ENCODE measurements at places on chromosomes 2 and 18.

DNA sequence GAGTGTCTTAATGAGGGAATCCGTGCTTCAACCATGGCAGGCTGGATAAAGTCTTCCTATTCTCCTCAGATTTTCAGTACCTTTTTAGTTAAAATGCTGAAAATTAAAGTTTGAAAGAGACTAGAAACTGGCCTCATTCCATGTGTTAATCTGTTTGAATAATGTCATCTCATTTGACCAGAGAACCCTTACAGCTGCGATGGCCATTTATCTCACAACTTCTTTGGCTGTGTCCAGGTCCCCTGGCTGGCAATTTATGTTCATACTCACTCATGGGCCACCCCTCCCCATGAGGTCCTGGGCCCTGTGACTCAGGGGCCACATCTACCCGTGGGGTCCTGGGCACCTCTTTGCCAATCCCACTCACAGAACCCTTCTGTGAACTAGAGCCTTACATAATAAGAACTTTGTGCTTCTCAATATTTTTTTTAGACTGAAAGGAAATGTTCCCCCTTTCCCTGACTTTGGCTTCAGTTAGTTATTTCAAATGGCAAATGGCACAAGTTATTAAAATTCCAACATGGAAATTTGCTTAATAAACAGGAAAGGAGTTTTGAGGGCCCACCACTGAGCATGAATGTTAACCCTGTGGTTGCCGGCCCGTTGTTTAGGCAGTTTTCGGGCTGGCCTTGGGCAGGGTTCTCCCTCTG is 134.6 kb downstream of the UXS1 start:
- no peak for DNase-seq

DNA sequence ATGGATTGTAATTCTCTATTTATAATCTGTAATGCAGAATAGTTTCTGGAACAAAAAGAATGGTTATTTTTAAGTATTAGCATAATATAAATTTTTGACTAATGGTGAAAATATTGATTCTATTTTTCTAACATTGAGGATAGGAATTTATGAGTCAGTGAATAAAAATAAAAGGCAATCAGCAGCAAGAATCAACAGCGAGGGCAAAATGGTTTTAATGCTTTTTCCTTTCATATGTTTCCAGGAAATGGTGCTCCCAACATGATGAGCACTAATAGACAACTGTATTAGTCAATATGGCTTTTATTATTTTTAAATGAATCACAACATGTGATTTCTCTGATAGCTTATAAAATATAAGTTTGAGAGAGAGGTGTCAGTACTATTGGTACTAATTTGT is 90.7 kb upstream of the TFPI start:
- no peak for DNase-seq

DNA sequence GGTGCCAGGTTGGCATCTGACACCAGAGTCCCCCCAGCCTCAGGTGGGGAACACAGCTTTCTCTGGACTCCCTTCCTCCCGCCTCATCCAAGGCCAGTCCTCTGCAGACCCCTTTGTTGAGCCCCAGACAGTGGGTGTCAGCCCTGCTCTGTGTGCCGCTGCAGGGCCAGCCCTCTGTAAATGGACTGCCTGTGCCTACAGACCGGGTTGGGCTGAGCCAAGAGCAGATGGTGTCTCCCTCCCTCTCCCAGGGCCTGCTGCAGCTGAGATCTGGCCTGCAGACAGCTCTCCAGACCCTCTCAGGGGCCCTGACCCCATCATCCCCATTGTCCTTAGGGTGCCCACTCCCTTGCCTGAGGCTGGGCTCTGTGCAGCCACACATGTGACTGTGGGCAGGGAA is 160.8 kb downstream of the KLHL29 start:
- peak; percentile 12 for DNase-seq

DNA sequence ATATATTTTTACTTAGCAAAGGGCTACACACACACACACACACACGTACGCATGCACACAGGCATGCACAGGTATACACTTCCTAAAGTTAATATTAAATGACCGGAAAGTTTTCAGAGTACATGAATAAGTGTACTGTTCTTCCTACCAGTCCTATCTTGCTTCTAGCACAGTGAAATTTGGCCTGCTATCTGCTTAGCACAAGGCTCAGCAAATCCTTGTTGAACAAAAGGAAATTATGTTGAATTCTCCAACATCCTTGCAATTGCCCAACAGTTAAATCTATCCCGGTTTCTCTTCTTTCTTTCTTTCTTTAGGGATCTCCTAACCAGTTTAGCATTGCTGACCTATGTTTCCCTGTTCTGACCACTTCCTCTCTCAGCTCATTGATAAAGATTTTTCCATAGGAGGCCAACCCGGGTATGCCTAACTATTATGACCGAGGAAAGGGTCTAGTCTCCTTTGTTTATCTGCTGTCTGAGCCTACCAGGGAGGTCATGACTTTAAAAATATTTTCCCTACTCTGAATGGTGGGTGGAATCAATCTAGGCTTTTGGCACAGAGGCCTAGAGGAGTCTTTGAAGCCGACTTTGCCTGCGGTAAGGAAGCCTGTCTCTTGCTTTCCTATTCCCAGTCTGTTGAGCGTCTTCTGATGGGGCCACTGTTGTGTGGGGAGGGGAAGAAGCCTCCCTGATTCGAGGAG is 400.7 kb downstream of the HRH4 start:
- no peak for DNase-seq

GRCh38 chr2:237060534-237061312 is 25.0 kb upstream of the COPS8 start:
- peak; percentile 29 for DNase-seq

DNA sequence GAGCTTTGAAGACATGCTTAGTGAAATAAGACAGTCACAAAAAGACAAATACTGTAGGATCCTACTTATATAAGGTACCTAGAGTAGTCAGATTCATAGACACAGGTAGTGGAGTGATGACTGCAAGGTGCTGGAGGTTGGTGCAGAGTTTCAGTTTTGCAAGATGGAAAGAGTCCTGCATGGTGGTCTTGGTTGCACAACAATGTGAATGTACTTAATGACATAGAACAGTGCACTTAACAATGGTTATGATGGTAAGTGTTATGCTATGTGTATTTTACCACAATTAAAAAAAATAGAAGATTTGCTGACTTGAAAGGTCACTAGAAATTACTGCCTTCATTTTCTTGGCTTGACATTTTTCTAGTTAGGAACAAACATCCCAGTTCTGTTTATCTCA is 9.5 kb downstream of the CERS6 start:
- DNase-seq: no peak

GRCh38 chr2:85419009-85419675 is 628 bp downstream of the SH2D6 start:
- DNase-seq: no peak

DNA sequence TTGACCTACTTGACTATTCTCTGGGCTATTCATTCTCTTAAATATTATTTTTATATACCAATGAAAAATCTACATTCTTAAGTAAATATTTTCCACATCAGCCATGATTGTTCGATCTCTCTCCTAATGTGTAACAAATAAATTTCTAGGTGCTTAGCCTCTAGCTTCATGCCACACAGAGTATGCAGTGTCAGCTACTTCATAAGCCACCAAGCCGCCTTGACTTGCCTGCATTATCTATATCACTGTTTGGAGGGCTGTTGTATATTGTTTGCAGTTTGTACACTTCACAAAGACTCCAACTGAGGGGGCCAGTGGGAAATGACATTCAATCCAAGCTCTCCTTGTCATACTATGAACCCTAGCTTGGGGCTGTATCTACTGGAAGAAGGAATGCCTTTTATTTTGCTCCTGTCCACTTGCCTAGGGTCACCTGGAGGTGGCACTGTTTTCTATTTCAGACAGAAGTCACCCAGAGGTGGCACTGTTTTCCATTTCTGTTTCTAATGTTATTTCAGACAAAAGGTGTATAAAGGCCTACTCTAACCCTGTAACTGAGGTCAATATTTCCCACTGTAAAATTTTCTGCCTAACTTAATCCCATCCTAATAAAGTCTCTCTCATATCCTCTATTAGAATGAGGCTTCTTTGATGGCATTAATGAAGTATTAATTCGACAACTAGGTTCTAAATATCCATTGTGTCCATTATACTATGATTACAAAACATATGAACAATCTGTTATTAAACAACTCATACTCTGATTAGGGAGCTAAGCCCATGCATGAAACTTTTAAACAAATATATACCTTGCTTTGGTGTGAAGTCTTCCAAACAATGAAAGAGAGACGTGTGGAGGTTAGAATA is 36.4 kb downstream of the COL5A2 start:
- DNase-seq: no peak

DNA sequence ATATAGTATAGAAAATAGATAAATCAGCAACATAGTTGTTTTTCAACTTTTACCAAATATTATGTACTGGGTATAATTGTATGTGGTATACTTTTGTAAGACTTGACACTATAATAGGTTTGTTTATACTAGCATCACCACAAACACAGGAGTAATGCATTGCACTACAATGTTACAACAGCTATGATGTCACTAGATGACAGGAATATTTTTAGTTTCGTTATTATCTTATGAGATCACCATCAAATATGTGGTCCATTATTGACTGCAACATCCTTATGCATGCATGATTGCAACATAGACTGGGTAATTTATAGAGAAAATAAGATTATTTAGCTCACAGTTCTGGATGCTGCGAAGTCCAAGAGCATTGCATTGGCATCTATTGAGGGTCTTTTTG is 678.4 kb upstream of the ZNF804A start:
- no peak for DNase-seq

DNA sequence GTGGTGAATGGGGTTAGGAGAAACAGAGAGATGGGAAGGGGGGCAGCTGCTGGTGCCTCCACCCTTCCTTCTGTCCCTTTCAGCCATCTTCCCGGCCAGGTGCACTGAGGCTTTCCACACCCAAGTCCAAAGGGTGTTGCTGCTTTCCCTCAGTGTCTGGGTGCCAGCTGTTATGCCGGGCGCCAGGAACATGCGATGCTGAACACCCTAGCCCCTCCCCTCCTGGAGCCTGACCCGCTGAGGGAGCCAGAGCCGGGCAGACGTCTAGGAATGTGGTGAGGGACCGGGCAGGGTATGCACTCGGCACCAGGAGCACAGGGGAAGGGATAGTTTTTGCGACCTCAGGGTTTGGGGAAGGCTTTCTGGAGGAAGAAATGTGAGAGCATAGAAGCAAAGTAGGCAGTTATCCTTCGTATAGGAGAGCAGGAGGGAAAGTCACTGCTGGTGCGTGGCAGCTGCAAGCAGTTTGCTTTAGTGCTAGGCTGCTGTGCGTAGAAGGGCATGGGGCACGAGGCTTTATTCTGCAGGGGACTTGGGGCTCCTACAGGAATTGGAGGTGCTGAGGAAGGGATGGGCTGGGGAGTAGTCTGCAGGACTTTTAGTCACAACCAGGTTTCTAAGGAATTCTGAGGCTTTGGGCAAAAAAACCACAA is 147.7 kb downstream of the TSN start:
- peak; percentile 21 for DNase-seq

GRCh38 chr2:107358362-107358761 is 468.3 kb upstream of the RGPD4 start:
- DNase-seq: no peak

DNA sequence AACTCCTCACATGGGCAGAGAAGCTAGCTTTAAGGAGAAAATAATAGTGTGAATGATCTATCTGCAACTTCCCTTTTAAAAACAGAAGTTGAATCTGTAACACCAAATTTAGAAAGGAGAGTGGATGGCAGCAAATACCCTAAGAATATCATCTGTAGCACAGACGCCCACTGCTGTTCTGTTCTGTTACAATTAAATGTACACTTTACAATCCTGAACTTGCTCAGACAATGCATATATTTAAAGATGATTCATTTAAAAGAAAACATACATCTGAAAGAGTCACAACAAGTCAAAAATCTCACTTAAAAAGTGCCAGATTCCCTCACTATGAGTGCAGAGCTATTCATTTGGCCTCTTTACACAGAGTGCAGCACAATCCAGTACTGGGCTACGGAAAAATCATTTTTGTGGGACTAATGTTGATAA is 8.0 kb upstream of the SERTAD2 start:
- DNase-seq: no peak

DNA sequence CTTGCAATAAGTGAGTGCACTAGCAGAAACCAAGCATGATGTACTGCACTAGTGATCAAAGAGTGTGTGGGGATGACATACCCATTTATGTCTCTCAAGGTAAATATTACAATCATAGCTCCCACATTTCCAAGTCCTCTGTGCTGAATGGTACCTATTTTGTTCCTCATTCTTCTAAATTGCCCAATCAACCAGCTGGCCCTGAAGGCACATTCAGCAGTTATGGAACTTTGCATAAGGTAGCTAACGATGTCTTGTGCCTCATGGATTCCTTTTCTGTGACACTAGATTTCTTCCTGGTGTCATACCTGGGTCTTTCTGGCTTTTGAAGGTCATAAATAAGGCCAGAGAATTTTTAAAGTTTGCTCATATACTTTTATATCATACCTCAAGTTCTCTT is 963.0 kb downstream of the SLC4A3 start:
- DNase-seq: no peak

DNA sequence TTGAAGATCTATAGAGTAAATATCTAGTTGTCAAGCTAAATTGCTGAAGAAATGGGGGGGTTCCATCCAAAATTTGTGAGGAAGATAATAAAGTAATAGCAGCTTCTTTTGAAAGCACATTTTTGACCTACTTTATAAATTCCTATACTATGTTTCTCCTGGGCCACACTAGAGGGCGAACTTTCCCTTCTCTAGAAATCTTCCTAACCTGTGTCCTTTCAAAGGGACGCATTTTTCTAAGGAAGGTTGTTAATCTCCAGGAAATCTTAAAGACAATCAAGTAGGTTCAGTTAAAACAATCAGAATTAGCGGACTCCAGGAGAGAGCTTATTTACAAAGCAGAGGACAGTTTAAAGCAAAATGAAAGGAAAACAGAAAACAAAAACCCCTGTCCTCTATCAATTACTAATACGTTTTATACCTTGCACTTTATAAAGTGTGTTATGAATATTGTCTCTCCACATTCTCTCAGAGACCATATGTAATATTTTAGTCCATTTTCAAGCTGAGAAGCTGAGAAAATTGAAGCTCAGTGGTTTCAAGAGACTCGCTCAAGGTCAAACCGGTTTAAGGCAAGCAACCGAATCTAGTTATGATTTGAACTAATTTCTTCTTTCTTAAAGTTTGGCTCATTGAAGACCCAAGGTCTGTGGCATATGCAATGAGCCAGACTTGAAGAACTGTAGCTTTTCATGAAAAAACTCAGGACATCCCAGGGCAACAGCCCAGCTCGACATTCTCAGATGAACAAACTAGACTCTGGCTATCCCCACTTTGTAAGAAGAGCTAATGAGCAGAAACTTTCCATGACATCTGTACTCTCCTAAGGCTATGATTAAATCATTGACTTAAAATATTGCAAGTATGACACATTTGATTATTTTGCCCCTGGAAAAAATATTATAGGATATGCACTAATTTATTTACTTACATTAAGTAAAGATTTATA is 273.6 kb downstream of the PAX3 start:
- DNase-seq: peak; percentile 33

- no peak for DNase-seq
Measured at GRCh38 chr2:39027421-39027820, 93.4 kb downstream of the SOS1 start.

GRCh38 chr2:176128982-176129796 is at the start of gene HOXD8:
HOXD8 (plus strand) TSS chr2:176129705; CDS start chr2:176130367, 662 bp downstream.
- no peak for DNase-seq

Data from SHP77 treated with DMSO at 0.1 percent for 48 hours (cell line).